ENCODE measurements at places on chromosomes 3 and 15. TPM values are rescaled to one million over a fixed set of nuclear protein-coding genes. Genes with fewer than 3 reads are reported as not detected.

DNA sequence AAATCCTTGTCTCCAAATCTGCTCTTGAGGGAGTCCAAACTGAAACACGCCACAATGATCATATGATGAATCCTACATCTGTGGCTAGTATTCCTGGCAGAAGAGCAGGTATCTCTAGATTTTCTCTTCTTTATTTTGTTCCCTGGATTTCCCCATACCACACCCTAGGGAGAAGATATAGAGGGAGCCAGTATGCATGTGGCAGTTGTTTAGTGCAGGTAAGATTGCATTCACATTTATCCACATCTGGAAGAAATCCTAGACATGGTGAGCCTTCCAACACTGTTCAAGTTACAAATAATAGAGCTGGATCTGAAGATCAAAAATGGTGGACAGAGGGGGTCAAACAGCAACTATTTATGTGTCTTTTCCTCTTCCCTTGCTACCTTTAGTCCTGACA is 316.7 kb downstream of the ZNF385D start:
- no peak for DNase-seq

CD86 gene
- not detected for total RNA-seq

VPS39 gene
- total RNA-seq = 56.4 TPM

LYSMD2 gene
- 1.5 TPM for total RNA-seq

FAM3D gene
- 1.5 TPM for total RNA-seq

DNA sequence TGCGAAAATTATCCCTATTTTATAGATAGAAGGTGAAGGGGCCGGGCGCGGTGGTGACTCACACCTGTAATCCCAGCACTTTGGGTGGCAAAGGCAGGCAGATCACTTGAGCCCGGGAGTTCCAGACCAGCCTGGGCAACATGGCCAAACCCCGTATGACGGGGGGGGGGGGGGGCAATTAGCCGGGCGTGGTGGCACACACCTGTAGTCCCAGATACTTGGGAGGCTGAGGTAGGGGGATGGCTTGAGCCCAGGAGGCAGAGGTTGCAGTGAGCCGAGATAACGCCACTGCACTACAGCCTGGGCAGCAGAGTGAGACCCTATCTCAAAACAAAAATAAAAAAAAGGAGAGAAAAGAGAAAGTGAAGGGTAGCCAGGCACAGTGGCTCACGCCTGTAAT is 1.4 kb downstream of the AAGAB start:
- no peak for DNase-seq

DNA sequence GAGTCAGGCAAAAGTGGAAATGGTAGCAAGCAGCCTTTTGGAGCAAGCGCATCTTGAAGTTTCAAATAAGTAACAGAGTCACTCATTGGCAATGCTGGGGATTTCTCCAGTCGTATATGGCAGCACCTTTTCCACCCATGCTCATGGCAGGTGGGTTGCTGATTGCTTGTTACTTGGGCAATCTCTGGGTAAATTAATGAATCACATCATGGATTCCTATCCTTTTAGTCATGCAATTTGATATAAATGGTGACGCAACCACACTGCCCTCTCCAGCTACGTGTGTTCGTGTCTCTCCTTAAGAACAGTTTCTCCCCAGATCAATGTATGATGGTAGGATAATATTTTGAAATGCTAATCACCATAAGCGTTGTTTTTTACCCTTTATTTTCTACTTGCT is 339.9 kb upstream of the KCNH8 start:
- DNase-seq = no peak

SNTN gene
- 0.24 TPM for total RNA-seq

DNA sequence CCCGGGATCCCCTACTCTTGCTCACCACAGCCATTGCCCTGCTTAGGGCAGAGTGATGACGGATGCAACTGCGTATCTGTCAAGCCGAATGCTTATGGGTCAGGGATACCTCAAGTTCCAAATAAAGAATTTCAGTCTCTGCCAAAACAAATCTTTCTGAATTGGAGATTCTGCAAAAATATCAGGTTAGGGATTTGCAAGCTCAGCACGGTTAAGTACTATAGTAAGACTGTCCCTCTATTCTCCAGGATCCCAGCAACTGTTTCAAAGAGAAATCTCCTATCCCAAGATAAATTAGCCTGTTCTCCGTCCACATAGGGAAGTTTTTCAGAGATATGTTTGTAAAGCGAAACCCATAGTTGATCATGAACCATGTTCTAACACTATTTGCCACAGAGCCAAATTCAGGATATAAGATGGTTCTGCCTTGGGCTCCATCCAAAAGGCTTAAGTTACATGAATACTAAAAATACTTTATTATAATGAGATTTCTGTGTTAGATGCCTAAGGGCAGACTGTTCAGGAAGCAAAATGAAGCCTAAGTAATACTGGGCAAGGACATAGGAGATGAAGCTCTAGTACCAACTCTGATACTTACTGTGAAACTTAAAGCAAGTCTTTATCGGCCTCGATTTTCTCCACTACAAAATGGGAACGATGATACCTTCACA is 100.1 kb upstream of the LPP start:
- DNase-seq = no peak

GRCh38 chr3:170012683-170013400 is 25.0 kb upstream of the GPR160 start:
- DNase-seq = no peak

Measured in cardiac muscle cell (in vitro differentiated cells and primary cell).